Kidney epithelial cell (primary cell): ENCODE measurements at places on chromosomes 5 and 9. TPM values are rescaled to one million over a fixed set of nuclear protein-coding genes. Genes with fewer than 3 reads are reported as not detected.

- DNase-seq: peak; percentile 95
These were observed 2.0 kb downstream of the VCAN start for GRCh38 chr5:83473346-83474160.

DNA sequence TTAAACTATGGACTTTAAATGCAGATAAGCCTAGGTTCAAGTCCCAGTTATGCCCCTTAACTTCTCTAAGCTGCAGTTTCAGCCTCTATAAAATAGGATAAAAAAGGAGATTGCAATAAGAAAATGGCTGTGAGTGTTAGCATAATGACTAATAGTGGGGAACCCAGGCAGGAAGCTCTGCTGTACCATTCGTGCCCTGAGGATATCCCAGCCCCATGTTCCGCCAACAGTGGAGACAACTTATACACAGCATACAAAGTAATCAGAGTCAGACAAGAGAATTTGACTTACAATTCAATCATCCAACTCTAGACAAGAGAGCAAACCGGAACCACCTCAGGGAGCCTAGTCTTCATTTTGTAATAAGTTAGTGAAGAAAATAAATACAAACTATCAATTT, 141.5 kb upstream of the FSTL4 start:
- peak; percentile 25 for DNase-seq

DNA sequence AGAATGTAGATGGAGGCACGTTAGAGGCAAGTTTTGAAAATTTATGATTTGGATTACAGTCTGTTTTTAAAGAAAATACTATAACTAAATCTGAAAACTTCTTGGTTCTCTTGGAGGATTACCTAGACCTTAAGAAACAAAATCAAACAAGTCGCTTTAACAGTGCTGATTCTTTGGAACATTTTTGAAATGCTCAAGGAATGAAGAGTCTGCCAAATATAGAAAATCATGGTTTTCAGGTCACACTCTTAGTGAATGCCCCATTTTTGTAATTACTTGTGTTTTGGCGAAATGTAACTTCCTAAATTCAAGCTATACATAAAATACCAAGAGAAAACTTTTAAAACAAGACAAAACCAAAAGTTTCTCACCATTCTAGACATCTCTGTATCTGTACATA, 93.2 kb downstream of the EQTN start:
- no peak for DNase-seq

Gene OBP2B
- not detected in 2 replicates for total RNA-seq

DNA sequence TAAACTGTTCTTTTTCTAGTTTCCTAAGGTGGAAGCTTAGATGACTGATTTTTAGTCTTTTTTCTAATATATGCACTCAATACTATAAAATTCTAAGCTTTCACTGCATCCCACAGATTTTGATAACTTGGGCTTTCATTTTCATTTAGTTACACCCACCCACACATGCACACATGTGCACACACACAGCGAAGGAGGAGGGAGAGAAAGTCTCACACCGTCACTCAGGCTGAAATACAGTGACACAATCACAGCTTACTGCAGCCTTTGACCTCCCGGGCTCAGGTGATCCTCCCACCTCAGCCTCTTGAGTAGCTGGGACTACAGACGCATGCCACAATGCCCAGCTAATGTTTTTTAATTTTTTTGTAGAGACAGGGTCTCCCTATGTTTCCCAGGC, 96.5 kb downstream of the SMIM23 start:
- DNase-seq: no peak

Gene SELENOP
- 14.1 and 17.3 TPM in 2 replicates for total RNA-seq

DNA sequence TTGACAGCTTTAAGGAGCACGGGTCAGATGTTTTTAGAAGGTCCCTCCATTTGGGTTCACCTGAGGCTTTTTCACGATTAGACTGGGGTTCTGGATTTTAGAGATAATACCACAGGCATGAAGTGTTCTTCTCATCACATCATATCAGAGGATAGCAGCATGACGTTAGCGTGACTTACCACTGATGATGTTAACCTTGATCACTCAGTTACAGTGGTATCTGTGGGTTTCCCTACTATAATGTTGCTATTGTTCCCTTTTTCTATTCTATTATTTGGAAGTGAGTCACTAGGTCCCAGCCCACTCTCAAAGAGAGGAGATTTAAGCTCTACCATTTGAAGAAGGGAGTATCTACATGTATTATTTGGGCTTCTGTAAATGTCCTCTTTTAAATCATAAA, 300.0 kb downstream of the MAST4 start:
- peak; percentile 32 for DNase-seq

GRCh38 chr9:73541923-73542322, 390.3 kb downstream of the ANXA1 start:
- DNase-seq: no peak

DNA sequence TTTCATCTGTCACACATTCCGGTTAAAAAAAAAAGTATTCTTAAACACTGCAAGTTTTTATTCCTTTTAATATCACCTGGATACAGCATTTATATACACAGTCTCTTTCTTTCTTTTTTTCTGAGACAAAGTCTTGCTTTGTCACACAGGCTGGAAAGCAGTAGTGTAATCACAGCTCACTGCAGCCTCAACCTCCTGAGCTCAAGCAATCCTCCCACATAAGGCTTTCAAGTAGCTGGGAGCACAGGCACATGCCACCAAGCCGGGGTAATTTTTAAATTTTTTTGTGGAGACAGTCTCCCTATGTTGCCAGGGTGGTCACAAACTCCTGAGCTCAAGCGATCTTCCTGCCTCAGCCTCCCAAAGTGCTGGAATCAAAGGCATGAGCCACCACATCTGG, 13.9 kb downstream of the KIF20A start:
- no peak for DNase-seq

DNA sequence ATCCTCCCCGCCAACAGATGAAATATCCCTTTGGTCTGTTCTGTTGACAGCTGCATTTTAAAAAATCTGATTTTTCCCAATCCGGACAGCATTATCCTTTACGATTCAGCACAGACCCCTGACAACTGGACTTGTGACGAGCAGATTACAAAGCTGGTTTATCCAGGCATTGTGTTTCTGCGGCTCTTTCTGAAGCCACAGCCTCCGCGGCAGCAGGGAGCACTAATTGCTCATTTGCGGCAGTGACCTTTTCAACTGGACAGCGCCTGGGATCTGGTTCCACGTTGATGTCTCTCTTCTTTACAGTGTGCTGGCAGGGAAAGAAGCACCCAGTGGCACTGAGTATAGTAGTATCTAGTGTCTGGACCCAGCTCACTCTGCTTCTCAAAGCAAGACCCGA, 351.2 kb downstream of the ZNF608 start:
- no peak for DNase-seq

Gene DOK3
- total RNA-seq: 1.1 TPM in 2 replicates

- no peak for DNase-seq
These were observed 77.6 kb upstream of the TMC1 start for GRCh38 chr9:72443855-72444254.

DNA sequence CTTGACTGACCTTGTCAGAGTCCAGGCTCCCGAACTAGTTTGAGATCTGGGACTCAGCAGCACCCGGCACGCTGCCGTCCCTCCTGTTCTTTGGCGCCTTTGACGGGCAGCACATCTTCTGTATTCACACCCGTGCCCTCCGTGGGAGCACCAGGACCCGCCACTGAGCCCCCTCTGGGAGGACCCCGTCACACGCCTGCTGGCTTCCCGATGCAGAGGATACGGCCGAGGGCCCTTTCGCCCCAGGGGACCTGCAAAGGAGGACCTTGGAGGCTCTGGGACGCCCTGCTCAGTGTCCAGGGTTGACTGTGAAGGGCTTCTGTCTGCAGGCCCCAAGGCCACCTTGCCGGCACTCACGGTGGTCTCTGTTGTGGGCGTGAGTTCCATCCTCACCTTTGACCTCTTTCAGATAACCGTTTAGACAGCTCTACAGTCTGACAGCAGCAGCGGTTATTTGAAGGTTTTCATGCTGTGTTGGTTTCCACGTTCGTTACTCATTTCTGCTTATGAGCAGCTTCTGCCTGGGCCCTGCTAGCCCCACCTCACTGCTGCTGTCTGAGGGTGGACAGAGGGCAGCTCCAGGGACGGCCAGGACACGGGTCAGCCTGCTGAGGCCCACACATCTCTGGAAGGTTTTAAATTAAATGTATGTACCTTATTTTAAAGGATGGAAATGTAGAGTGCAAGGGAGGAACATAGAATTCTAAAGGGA, 12.6 kb upstream of the EXOC3 start:
- DNase-seq: no peak

DNA sequence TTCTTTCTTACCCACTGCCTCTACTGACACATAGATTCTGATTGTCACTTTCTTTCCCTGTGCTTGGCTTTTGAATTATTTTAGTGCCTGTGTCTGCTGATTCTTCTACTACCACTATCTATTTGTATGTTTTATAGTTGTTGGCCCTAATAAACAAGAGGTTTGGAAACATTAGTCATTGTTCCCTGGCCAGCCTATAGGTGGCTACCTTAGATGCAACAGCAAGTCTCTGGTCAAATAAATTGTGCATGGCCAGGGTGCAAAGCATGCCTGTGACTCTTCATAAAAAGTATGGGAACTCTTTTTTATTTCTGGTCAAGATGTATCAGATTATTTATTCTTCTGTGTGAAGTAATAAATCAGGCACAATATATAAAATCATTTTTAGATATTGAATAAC, 124.4 kb downstream of the PLK2 start:
- no peak for DNase-seq

- no peak for DNase-seq
These were observed 21.2 kb downstream of the NSUN2 start for GRCh38 chr5:6611334-6612256.

DNA sequence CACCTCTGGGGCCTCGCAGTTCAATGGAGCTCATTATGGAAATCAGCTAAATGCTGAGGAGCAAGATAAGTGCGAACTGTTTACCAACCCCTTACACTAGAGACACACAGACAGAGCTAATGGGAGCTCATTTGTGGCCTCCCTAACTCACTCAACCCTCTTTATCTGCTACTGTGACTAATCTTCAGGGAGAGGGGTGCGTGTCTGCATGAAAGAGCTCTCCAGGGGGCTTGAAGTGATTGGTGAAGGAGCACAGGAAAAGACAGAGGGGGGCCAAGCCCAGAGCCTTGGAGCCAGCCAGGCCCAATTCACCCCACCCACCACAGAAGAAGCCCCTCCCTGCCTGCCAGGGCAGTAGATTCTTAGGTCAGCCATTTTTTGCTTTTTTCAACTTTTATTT, 466.8 kb upstream of the BRINP1 start:
- DNase-seq: no peak

Gene FCN2
- total RNA-seq: not detected in 2 replicates

Gene LHX3
- total RNA-seq: not detected in 2 replicates

GRCh38 chr5:93044859-93045666, 536.0 kb downstream of the NR2F1-AS1 start:
- DNase-seq: no peak

DNA sequence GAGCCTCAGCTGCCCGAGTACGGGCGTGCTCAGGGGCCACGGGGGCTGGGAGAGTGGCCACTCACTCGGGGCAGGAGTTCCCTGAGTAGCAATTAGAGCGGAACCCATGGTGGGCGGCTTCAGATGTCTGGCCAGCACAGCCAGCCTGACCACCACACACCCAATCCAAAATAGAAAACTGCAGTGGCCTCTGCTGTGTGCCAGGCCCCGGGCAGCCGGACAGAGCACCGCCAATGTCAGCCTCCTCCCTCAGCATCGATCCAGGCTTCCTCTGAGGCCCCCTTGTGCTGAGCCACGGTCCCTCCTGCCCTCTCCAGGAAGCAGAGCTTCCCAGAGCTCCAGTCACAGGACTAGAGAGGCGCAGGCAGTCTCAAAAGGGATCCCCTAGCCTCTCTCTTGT, 2.7 kb downstream of the ADAMTS2 start:
- DNase-seq: no peak

Gene FBP1
- total RNA-seq: 2.5 and 5.6 TPM in 2 replicates

Gene IL6ST
- 139 and 166 TPM in 2 replicates for total RNA-seq

GRCh38 chr9:17462869-17463464, 115.9 kb upstream of the SH3GL2 start:
- DNase-seq: no peak

DNA sequence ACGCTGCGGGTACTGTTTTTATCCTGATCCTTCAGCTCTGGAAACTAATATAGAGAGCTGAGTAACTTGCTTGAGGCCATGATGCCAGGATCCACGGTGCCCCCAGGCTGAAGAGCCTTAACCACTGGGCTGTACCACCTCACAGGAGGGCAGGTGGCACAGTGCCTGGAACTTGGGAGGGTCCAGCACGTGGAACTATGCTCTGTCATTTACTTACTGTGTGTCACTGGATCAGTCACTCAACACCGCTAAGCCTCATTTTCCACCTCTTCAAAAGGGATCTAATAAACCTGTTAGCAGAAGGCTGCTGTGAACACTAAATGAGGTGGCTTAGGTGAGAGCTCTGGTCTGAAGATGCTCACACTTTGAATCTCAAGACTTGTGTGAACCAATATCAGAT, 29.6 kb downstream of the KCNIP1 start:
- no peak for DNase-seq

DNA sequence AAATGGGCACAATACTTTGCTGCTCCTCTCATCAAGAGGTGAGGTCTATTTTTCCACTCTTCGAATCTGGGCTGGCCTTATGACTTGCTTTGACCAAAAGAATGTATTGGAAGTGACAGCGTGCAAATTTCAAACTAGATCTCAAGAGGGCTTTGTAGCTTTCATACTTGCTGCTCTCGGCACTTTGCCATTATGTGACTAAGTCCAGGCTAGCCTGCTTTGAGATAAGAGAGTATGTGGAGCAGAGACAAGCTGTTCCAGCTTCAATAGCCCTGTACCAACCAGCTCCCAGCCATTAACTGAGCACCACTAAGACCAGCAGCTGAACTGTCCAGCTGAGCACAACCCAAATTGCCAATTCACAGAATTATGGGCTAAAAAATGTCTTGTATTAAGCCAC, 124.6 kb downstream of the ACER2 start:
- no peak for DNase-seq

GRCh38 chr5:78509884-78510769, 138.4 kb downstream of the LHFPL2 start:
- DNase-seq: no peak

Gene QSOX2
- total RNA-seq: 17.3 and 19.2 TPM in 2 replicates

- no peak for DNase-seq
These were observed 132.4 kb downstream of the TMEM174 start for GRCh38 chr5:73305386-73305785.

Gene NFX1
- 24.3 and 24.5 TPM in 2 replicates for total RNA-seq

- DNase-seq: no peak
These were observed 102.3 kb downstream of the ZNF608 start for GRCh38 chr5:124644138-124644537.

DNA sequence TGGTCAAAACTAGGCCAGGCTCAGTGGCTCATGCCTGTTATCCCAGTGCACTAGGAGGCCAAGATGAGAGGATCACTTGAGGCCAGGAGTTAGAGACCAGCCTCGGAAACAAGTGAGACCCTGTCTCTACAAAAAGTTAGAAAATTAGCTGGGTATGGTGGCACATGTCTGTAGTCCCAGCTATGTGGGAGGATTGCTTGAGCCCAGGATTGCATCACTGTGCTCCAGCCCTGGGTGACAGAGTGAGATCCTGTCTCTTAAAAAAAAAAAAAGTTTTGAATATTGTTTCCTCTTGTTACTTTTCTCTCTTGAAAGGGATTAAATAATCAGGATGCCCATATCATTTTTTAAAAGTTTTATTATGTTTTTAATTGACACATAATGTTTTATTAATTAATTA, 7.6 kb downstream of the ARHGEF37 start:
- no peak for DNase-seq
